OCI-M1 (cell line): ENCODE measurements at places on chromosomes 7 and 10.

DNA sequence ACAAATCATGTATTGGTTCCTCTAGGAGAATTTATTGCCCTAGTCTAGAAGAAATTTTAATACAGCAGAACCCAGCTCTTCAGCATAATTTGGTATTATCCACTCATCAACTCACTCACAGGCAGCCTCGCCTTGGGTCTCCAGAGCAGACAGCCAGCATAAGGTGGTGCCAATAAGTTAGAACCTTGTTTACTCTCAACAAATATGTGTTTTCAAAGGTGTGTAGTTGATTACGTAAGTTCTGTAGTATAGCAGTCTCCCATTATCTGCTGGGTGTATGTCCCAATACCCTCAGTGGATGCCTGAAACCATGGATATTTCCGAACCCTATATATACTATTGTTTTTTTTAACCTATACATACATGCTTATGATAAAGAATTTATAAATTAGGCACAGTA, 522.5 kb upstream of the LRRN3 start:
- no peak for DNase-seq

- DNase-seq = no peak
These were observed 84.4 kb downstream of the LRRC4 start for GRCh38 chr7:127946847-127947246.

- peak; percentile 95 for DNase-seq
These were observed 145.3 kb downstream of the CELF2 start for GRCh38 chr10:11162828-11163599.

GRCh38 chr10:99529591-99530107, 3.1 kb upstream of the NKX2-3 start:
- no peak for DNase-seq

GRCh38 chr7:17558558-17559332, 260.3 kb downstream of the AHR start:
- DNase-seq = no peak

DNA sequence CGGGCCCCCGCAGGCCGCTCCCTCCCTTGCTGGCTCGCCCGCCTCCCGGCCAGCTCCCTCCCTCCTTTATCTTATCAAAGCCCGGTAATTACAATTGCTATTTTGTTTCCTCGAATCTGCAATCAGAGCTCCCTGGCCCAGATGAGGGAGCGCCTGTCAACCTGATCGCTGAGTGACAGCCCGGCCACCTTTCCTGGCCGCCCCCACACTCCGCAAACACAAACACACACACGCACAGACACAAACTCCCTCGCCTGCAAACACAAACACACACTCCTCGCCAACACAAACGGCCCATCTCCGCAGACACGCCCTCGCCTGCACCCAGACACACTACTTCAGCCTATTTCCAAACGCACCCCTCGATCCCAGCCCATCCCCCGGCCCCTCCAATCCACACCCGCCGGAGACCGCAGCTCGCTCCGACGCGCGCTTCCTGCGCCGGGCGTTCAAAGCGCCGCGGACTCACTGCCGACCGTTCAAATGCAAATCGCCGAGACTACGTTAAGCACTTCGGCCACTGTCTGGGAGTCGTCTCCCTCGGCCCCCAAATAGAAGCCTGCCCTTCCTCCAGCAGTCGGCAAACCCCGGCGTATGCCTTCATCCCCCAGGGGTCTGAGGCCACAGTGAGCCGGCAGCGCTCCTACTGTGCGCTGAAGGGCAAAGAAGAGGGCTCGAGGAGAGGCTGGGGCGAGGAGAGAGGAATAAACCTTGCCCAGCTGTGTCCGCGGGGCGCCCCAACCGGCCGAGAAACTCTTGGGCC, 3.0 kb upstream of the FGF8 start:
- DNase-seq = no peak

- DNase-seq = peak; percentile 22
These were observed 82.0 kb upstream of the GTF2IRD1 start for GRCh38 chr7:74371381-74372341.

- peak; percentile 66 for DNase-seq
These were observed 10.3 kb downstream of the TBL2 start for GRCh38 chr7:73567846-73568685.

DNA sequence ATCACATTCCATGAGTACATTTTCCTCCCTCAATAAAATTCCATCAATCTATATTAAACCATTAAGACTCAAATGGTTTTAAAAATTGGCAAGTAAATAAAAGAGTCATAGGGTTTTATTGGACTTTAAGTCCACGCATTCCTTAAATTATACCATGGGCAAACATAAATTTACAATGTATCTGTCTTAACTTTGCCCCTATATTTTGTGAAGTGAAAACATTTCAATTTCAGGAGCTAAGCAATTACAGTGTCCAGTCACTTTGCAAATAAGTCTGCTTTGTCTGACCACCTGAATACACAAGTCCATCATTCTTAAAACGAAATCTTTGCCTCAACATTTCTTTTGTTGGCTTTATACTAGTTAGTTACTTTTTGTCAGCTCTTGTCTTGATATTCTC, 197.5 kb upstream of the SEMA3D start:
- DNase-seq = no peak
